ENCODE measurements at places on chromosomes 2 and 18.
A peak's percentile ranks its signal among the peaks of the same experiment; 100 is the strongest.

GRCh38 chr2:169637620-169638019 is 53.5 kb downstream of the PPIG start:
- no peak for DNase-seq

DNA sequence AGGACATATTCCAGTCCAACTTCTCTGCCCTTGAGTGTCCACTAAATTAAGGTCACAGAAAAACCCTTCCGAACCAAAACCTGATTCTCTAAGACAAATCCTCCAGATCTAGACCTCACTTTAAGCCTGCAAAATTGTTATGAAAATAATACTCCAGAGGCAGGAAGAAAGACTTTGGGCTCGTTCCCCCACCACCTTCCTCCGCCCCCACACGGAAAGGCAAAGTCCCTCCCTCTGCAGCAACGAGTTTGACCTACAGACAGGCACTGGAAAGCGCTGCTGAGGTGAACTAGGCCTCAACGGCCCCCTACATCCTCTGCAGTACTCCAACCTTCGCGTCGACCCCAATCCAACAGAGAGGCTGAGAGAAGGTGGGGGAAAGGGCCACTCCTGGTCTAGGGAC is 808 bp downstream of the ATP5MC3 start:
- DNase-seq: no peak

- no peak for DNase-seq
These were observed 24.6 kb downstream of the GPR55 start for GRCh38 chr2:230900336-230900995.

DNA sequence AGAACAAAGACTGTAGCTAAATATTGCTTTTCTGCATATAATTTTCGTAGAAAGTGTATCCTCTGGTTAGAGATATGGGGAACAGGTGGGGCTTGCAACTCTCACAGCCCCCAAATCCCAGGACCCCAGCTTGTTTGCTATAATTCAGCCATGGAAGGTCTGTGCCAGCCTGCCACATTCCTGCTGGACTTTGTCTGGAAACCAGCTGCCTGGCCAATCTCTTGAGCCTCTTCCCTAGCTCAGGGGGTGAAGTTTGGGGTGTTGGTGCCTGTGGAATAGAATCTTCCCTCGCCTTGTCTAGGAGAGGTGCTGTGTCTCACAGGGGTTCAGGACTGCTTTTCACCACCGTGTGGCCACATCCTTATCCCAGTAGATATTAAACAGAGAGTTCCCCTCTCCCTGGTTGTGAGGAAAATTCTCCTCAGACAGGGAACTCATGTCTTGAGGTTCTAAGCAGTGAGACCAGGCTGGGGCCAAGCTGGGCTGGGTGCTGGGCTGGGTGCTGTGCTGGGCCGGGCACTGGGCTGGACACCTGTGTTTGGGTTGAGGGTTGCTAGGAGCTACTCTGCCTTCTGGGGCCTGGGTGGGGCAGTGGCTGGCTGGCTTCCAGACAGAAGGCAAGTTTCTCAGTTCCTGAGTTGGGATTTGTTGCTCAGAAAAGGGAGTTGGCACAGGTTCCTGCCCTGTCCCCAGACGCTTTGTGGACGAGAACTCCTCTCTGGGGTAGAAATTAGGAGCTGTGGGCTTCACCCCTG is 12.3 kb downstream of the TOGARAM2 start:
- no peak for DNase-seq

DNA sequence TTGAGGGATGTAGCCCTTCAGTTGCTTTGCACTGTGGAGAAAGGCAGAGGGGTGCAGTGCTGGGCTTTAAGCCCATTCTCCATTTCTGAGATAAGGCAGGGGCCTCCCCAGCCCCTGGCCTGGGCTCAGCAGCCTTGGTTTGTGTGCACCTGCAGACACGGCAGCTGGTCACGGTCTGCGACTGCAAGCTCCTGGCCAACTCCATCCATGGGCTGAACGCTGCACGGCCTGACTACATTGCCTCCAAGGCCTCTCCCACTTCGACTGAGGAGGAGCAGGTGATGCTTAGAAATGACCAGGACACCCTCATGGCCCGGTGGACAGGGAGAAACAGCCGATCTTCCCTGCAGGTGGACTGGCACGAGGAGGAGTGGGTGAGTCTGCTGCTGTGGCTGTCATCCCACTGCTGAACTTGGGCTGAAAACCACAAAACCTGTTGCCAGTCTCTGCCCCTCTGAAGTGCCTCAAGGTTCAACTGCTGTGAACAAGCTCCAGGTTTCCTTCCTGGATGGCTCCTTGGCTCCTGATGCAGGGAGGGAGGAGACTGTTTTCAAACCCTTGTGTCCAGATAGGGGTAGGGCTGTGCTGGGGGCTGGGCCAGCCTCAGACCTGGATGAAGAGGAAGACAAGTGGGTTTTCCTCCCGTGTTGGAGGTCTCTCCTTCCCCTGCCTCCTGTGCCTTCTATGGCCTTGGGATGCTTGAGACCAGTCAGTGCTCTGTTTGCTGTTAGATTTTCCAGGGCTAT is 54.0 kb downstream of the COA5 start:
- DNase-seq: no peak

- no peak for DNase-seq
These were observed 85.9 kb downstream of the UBE2E3 start for GRCh38 chr2:181066333-181066732.

DNA sequence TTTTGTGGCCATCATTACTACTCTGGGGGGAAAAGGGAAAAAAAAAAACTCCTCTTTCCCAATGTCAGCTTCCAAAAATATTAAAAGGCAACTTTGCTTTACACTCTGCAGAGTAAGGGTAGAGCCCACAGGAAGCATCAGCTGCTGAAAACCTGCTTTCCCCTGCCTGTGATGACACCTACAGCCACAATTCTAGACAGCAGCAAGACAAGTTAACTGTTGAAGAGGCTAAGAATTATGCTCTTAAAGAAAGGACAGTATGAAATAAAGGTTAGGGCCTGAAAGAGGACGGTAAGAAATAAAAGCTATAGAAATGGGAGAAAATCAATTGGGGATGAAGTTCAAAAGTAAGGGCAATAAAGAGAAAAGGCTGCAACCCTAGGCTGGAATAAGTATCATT is 3.0 kb downstream of the PDE11A start:
- DNase-seq: no peak

GRCh38 chr2:237685408-237685807 is 58.0 kb downstream of the LRRFIP1 start:
- no peak for DNase-seq

GRCh38 chr18:74248189-74248588 is 43.6 kb downstream of the CYB5A start:
- no peak for DNase-seq

DNA sequence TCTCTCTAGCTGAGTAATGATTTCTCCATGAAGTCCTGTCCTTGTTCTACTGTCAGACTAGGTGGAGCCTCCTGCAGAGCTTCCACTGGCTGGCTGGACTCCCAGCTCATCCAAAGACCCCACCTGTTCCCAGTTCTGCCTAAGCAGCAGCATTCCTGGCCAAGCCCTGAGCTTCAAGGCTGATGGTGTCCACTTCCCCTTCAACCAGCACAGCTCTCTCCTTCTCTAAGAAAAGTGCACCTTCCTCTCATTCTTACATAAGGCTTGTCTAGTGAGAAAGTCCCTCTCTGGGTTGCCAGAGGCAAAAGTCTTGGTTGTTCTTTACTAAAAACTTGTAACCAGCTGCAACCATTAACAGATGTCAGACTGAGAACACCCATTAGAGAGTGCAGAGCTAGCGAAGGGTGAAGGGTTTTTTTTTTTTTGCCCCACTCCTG is 58.9 kb downstream of the CXCR4 start:
- no peak for DNase-seq

DNA sequence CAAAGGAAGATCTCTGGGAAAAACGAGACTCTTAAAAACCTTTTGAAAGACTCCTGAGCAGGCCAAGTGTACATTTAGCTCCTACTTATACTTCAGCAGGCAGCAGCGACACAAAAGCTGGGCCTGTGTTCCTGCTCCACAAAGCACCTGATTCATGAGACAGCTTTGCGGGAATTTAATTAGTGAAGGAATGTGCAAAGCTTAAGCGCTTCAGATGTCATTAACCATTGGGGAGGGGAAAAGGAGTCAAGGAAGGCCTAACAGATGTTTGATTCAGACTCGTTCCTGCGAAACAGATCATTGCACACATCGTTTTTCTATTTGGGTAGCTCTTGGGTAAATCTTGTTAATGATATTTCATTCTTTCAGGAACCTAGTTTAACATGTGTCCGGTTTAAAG is 125.9 kb downstream of the MAIP1 start:
- DNase-seq: no peak

GRCh38 chr2:198036029-198036879 is 231.9 kb downstream of the PLCL1 start:
- DNase-seq: no peak

- no peak for DNase-seq
These were observed 141.3 kb downstream of the PXDN start for GRCh38 chr2:1603059-1603458.

- no peak for DNase-seq
These were observed 204.6 kb downstream of the TRIB2 start for GRCh38 chr2:12921321-12921720.

GRCh38 chr18:75100832-75101630 is 107.9 kb downstream of the PTGR3 start:
- DNase-seq: no peak

DNA sequence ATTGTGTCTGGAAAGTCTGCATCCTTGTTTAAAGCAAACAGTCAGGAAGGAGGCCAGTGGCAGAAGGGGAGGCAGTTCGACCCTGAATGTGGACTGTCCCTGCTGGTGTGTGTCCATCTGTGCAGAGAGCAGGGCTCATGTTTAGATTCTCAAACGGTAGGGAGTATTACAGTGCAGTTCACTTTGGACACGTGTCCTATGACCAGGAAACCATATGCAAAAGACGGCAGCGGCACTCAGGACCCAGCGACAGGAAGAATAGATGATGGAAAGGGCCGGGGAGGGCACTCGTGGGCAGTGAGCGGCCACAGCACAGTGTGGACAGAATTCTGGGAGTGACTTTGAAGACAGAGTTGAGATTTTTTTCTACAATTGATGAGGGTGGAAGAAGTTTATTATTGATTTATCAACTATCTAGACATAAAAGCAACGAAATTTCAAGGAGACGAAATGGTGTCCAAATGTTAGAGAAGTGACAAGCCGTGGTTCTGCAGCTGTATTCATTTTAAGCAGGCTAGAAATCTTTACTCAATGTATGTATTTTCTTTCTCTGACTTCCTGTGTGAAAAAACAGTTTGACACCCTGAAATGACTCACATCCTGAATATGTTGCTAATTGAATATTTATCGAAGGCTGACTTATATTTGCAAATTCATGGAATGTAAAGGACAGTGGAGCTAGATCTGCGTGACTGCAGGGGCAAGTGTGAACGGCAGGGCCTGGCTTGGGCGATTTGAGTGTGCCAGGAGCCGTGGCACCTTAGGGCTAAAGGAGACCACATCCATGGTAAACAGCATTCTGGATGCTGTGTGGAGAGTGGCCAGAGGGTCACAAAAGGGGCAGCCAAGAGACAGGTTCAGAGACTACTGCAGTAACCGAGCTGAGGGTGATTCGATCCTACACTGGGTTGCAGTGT is 214.2 kb downstream of the PTGR3 start:
- peak; percentile 29 for DNase-seq

DNA sequence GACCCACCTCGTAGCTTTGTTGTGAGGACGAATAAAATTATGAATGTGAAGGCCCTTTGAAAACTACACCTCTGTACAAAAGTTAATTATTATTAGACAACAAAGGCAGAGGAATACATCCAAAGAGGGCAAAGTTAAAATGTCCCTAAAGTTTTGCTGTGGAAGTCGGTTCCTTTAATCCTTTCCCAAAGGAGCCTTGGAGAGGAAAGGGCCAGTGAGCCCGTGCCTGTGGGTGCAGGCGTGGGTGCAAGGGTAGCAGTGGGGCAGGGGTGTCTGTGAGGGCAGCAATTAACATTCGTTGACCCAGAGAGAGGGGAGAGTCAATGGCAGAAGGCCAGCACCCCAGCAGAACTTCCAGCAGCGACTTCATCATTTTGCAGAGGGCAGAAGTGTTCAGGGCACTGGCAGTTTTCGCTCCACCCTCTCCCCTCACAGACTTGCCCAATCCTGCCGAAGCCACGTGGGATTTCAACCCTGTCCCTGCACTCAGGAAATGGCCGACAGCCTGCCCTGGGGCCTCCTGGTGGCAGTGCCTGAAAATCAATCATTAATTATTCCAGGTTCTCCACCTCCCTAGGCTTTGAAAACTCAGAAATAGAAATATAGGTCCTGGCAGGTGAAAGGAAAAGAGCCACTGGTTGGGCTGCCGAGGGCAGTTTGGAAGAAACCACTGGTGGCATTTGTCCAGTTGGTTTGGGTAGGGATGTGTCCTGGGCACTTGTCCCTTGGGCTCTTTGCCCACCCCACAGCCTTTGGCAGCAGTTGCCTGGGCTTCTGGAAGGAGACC is 4.2 kb upstream of the PAX8 start:
- DNase-seq: no peak

GRCh38 chr18:50675043-50675442 is 115.2 kb downstream of the MAPK4 start:
- DNase-seq: no peak

GRCh38 chr2:214103276-214104001 is 307.4 kb upstream of the VWC2L start:
- no peak for DNase-seq

DNA sequence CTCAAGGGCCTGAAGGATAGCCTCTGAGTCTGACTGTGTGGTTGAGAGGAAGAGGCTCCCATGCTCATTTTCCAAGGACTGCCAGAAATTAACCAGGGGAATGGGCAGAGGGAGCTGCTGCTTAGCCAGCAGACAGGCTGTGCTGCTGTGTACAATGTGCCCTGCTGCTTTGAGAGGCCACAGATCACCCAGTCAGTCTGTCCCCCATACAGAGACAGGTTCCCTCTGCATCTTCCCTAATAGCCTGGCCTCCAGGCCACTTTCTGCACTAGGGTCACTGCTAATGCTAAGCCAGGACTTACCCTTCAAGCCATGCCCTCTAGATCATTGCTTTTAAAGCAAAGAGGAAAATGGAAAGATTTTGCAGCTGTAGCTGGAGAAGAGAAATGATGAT is 341.1 kb downstream of the CYRIA start:
- DNase-seq: no peak

DNA sequence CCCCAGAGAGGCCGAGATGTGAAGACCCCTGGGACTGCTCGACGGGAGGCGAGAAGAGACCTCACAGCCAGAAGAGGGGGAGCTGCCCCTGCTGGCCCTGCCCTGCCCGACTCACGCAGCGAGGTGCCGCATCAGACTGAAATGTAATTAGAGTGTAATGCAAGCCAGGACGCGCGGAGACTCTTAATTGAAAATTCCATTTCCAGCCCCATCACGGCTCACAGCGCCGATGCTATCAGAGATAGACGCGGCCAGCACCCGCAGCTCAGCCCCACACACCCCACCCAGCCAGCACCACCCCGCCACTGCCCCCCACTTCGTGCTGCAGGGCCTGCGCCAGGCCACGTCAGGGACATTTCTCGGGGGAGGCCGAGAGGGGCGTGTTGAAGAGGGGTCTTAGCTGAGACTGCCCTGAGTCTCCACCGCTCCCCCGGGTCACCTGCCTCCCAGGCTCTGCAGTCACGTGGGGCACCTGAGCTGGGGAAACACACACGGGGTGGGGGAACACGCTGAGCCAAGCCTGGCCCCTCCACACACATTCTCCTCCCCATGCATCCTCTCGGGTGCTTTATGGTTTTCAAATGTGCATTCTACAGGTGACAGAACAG is 78.1 kb downstream of the TEX51 start:
- DNase-seq: no peak

Measured in GM18507 (cell line).